ENCODE measurements at places on chromosomes 16 and 17.

GRCh38 chr17:70624211-70624610, 454.9 kb downstream of the KCNJ2 start:
- DNase-seq, result no peak

GRCh38 chr16:87543436-87544191, 50.8 kb upstream of the ZCCHC14 start:
- DNase-seq, result no peak

- no peak for DNase-seq
These were observed 287.2 kb upstream of the HSBP1 start for GRCh38 chr16:83520596-83520995.

DNA sequence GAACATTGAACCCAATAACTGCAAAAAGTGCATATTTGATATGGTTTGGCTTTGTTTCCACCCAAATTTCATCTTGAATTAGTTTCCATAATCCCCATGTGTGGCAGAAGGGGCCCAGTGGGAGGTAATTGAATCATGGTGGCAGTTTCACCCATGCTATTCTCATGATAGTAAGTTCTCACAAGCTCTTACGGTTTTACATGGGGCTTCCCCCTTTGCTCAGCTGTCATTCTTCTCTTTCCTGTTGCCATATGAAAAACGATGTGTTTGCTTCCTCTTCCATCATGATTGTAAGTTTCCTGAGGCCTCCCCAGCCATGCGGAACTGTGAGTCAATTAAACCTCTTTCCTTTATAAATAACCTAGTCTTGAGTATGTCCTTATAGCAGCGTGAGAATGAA, 127.6 kb downstream of the CHD9NB start:
- DNase-seq, result no peak

DNA sequence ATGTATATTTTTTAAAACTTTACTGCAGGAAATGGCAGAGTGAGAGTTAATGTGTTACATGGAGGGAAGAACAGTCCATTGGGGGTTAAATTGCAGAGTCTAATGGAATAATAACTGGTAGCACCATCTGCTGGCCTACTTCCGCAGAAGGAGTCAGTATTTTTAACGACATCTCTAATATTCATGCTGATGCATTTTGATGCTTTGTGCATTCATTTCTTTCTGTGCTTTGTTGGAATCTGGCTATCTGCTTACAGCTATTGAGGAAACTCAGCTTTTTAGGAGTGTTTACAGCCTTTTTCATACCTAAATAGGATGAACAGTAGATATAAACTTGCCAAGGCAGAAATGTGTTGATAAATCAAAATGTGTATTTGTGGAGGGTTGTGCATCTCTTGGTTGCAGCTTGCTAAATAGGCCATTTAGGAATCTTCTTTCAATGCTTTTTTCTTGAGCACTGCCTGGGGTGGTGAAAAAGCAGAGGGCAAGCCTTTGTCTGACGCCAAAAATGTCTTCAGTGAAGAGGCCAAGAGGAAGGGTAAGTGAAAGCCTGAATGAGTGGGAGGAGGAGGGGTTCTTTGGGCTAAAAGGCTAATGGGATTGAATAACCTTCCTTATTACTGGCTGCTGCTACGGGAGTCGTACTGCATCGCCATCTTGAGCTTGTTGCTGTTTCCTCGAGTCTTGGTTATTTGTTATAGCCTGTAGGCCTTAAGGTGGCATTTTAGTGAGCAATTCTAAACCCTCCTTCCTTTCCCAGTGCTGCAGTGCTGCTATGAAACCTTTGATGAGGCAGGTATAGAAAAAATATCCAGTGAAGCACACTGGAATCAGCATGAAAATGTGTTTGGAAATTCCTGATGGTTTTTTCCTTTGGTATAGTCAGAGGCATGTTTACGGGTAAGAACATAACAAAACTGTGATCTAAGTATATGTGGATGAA, 153.3 kb downstream of the CHD9 start:
- no peak for DNase-seq

DNA sequence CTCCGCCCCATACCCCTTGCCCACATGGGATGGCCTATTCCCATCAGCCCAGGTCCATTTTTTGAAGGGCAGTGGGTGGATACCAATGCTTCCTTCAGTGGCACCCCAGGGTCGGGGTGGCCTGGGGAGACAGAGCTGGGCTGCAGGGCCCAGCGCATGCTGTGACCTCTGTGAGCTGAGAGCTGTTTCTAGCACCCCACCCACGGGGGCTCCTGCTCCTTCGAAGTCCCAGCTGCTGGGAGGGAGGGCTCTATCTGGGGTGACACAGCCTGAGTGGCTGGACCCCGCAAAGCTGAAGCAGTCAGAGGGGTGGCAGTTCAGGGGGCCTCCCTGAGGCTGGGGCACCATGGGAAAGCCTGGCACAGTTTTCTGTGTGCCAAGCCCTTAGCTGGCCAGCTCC, 10.7 kb downstream of the PAM16 start:
- no peak for DNase-seq

DNA sequence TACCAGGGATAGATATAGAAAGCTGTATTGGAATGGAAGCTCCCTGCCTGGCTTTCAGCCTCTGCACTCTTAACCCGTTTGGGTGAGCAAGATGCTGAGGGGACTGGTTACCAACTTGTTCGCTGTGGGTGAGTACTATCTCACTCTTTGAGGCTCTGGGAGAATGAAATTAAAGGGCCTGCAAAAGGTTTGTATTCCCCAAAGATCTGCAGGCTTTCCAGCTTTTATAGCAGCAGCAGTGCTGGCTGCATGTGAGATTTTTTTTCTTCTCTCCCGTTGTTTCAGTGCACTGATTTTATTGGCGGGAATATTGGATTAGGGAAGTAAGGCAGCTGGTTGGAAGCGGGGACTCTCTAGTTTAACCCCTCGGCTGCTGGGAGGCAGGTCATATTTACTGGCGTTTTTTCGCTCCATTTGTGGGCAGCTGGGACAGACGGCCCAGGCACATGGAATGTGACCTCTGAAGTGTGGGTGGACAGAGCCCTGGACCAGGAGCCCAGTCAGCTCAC, 30.9 kb downstream of the C17orf75 start:
- no peak for DNase-seq

GRCh38 chr16:81095653-81095952, 592 bp downstream of the GCSH start:
- no peak for DNase-seq

- DNase-seq, result no peak
These were observed 2.0 kb downstream of the KDM6B start for GRCh38 chr17:7835814-7836595.

- no peak for DNase-seq
These were observed 60.4 kb downstream of the MYOCD start for GRCh38 chr17:12726131-12726530.

DNA sequence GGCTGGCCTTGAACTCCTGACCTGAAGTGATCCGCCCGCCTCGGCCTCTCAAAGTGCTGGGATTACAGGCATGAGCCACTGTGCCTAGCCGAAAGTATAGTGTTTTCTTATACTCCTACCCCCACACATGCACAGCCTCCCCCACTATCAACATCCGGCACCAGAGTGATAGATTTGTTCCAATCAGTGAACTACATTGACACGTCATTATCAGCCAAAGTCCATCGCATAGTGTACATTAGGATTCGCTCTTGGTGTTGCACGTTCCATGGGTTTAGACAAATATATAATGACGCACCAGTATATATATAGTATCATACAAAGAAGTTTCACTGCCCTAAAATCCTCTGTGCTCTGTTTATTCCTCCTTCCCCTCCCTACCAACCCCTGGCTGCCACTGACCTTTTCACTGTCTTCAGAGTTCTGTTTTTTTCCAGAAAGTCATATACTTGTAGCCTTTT, 11.9 kb upstream of the TM4SF5 start:
- no peak for DNase-seq

DNA sequence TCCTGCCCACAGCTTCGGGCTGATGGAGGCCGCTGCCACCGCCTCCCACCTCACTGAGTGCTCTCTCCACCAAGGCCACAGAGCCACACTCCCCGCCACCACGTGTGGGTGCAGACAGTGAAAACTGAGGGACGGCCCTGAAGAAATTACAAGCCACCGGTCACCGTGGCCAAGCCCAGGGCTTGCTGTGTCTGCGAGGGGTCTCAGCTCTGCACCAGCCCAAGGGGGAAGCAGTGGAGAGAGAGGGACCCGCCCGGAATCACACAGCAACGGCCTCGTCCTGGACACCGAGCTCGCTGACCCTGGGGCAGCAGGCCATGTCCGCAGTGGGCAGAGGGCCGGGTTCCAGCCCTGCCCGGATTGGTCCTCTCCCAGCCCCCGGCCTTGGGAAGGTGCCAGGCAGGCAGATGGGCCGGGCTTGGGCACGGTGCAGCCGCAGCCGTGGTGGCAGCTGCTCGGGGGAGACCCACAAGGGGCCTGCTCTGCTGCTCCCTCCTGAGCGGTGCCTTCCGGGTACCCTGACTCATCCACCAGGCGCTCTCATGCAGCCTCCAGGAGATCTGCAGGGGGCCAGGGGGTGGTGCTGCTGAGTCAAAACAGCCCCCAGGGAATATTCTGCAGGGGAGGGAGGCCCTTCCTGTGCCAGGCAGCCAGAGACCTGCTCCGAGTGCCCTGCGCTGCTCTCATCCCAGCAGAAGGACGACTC, 52.0 kb downstream of the CBFA2T3 start:
- peak; percentile 41 for DNase-seq

GRCh38 chr17:78044280-78044835, 84.2 kb downstream of the TMC6 start:
- no peak for DNase-seq

- no peak for DNase-seq
These were observed 4.4 kb upstream of the SLC47A2 start for GRCh38 chr17:19720631-19721426.

GRCh38 chr17:49515196-49515770, 20.2 kb downstream of the NGFR start:
- DNase-seq, result peak; percentile 67

DNA sequence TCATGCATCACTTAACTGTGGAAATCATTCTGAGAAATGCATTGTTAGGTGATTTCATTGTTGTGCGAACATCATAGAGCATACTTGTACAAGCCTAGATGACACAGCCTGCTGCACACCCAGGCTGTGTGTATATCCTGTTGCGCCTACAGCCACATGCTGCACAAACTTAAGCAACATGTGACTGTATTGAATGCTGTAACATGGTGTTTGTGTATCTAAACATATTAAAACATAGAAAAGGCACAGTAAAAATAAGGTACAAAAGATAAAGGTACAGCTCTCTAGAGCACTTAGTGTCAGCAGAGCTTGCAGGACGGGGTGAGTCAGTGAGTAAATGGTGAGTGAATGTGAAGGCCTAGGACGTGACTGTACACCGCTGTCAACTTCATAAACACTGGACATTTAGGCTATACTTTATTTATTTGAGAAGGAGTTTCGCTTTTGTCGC, 11.9 kb downstream of the FOXK2 start:
- peak; percentile 56 for DNase-seq

DNA sequence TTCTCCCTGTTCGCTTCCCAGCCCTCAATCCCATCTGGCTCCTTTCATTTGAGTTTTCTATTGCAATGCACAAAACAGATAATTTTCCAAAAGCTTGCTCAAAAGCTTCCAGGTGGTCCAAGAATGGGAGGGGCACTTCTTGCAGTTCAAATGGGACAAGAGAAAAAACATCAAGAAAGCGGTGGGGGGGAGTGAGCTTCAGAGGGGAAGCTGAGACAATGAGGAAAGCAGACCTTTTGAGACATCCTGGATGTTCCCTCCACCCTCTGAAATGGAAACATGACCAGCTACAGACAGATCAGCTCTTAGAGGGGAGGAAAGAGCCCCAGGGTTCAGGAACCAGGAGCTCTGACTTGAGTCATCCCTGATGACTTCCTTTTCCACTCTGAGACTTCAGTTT, 368.2 kb downstream of the SLC39A11 start:
- DNase-seq, result no peak

GRCh38 chr17:40327244-40327729, 18.3 kb downstream of the RARA start:
- no peak for DNase-seq

GRCh38 chr17:2022647-2023240, 2.4 kb downstream of the RTN4RL1 start:
- no peak for DNase-seq

DNA sequence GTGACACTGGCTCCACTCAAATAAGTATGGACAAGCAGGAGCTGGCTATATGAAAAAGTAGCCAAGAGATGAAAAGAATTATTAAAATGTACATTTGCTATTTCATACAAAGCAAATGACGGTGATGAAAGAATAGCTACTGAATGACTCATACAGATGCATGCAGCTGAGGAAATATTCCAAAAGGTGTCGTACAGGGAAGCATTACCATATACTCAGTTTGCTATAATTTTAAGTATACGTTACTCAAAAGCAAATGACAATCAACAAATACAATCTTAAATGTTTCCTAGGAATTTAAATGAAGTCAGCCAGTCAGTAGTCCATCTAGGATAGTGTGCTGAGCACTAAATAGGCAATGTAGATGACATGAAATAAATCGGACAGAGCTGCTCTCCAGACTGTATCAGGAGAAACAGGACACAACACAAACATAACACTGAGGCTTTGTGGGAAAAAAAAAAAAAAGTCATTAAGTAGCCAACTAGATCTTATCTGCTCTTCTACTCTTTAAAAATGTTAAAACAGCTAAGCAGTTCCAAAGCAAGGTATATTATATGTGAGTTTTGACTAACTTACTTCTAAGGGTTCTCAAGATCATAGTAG, 65.0 kb downstream of the NCOR1 start:
- peak; percentile 60 for DNase-seq

- DNase-seq, result no peak
These were observed 24.2 kb downstream of the STAT5A start for GRCh38 chr17:42312285-42313130.

DNA sequence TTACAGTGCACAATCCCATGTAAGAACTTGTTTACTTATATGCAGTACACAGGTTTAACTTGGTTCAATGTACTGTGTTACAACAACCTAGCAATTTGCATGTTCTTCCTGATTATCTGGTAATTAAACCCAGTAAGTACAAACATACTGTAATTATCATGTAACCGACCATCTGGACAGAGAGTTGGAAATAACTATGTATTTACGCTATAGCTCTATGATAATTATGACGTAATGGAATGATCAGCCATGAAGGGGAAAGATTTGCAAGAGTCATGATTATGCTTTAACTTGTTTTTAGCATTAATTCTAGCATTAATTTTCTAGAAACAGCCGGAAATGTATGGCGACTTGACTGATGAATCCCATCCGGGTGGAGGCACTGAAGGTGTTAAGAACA, 74.8 kb upstream of the SALL1 start:
- no peak for DNase-seq

DNA sequence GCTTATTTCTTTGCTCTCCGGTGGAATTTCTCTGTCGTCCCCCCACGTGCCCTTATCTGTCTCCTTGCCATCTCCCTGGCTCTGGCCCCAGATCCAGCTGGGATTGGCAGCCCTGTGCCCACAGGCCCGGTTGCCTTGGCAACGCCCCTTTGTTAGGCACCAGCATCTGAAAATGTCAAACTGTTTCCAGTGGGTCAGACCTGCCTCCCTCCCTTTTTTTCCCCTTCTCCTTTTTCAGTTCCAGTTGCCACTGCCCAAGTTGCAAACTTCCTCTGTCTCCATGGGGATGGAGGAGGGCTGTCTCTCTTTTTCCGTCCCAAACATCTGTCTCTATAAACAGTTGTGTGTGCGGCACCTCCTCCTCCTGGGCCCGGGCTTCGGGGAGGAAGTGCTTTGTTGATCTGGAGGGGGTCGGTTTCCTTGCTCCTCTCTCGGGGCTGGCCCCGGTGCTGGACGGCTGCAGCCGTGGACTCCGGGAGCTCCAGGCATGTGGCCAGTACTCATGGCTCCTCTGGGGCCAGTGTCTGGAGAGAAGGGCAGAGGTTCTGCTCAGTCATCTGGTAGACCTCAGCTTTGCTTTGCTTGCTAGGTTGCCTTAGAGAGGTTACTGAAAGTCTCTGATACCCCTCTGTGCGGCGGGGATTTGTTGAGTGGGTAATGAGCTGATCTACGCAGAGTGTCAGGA, 35.3 kb downstream of the SOCS3 start:
- no peak for DNase-seq

GRCh38 chr16:14307527-14308367, 236.6 kb downstream of the MRTFB start:
- DNase-seq, result no peak

Data from non-pigmented ciliary epithelial cell (primary cell).